Fibroblast of villous mesenchyme (primary cell): ENCODE measurements at places on chromosomes 16 and 17.

GRCh38 chr17:17970699-17971430 lies 1.3 kb downstream of the TOM1L2 start:
- DNase-seq: peak; percentile 61

DNA sequence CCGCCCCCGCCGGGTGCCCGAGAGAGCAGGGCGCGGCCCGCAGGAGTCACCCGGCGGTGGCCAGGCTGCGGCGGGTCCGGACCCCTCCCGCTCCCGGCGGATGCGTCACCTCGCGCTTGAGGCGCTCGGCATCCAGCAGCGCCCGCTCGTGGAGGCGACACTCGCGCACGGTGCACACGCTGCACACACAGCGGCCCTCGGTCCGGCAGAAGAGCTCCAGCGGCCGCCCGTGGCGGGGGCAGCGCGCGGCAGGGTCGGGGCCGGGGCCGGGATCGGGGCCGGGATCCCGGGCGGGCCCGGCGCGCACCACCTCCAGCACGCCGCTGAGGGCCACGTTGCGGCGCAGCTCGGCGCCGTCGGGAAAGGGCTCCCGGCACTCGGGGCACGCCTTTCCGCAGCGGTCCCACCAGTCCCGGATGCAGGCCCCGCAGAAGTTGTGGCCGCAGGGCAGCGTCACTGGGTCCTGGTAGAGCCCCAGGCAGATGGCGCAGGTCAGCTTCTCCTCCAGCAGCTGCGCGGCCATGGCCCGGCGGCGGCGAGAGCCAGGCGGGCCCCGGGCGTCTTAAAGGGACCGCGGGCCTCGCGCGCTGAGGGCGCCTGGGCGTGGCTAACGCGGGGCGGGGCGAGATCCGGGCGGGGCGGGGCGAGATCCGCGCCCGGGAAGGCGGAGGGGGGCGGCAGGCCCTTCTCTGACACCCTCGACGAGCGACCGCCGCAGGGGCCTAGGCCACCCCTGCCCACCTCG lies at the start of gene TRIM65:
TSS of gene TRIM65 (minus strand) at position 537 of the 745 bp plus-strand sequence. CDS start at position 523, 14 bp downstream.
- DNase-seq: peak; percentile 76

DNA sequence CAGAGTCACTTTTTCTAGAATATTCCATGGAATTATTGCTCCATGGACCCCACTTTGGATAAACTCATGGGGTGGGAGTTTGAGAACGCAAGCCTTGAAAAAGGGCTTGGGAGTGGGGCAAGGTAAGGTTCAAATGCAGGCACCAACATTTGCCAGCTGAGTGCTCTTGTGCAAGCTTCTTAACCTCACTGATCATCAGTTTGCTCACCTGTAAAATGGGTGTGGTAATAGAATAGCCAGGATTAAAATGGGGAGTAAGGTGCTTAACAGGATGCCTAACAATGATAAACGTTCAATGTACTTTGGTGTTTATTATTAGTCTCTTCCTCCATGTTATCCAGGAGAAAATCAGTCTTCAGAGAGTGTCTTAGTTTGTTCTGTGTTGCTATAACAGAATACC lies 39.0 kb downstream of the CACNG5 start:
- DNase-seq: no peak

GRCh38 chr16:12646490-12647274 lies 157.0 kb downstream of the CPPED1 start:
- peak; percentile 42 for DNase-seq

DNA sequence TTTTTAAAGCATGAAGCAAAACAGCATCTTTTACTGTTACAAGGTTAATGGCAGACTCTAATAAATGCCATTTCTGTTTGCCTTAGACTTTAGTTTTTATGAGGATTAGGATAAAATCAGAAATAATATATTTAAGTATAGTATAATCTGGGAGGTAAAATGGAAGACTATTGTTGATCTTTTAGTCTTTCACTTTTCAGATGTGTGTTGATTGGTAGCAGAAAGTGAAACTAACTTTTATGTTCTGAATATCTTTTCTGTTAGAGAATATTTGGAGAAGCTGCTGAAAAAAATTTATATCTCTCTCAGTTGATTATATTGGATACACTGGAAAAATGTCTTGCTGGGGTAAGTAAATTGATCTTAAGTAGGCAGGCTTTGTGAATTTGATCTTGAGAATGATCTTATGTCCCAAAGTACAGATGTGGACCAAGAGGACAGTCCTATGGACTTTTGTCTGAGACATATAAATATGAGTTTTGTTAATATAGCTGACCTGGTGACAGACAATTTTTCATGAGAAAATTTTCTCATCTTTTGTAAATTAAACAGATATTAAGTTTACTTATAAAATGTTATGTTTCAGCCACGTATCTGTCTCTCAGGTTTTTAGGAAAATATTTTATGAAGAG lies 64.1 kb downstream of the NF1 start:
- DNase-seq: peak; percentile 29

DNA sequence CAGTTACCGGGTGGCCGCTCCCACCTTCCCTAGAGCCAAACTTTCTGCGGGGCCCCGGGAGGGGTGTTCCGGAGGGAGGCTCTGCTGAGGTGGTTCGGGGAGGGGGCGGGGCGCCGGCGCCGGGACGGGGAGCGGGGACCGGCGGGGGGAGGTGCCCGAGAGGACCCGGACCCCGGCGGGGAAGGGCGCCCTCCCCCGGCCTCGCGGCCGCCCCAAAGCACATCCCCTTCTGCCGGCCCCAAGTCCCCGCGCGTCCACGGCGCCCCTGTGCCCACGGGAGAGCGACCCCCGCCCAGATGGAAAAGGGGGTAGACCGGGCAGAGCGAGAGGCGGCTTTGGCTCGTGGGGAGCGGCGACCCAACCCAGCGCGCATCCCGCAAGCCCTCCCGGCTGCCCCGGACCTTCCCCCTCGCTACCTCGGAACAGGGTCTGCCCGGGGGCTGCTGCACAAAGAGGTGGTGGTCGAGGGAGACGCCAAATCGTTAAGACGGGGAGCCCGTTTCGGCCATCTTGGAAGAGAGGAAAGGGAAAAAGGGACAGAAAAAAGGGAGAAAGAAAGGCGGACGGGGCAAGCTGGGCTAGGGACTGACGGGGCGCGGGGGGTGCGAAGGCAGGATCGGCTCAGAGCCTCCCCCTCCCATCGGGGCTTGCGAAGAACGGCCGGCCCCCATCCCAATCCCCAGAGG lies 530 bp downstream of the PCGF2 start:
- DNase-seq: no peak

- no peak for DNase-seq
These were observed 6.6 kb upstream of the JPH3 start for GRCh38 chr16:87595712-87596111.

- no peak for DNase-seq
These were observed 125.8 kb downstream of the CCDC182 start for GRCh38 chr17:57619061-57619937.

DNA sequence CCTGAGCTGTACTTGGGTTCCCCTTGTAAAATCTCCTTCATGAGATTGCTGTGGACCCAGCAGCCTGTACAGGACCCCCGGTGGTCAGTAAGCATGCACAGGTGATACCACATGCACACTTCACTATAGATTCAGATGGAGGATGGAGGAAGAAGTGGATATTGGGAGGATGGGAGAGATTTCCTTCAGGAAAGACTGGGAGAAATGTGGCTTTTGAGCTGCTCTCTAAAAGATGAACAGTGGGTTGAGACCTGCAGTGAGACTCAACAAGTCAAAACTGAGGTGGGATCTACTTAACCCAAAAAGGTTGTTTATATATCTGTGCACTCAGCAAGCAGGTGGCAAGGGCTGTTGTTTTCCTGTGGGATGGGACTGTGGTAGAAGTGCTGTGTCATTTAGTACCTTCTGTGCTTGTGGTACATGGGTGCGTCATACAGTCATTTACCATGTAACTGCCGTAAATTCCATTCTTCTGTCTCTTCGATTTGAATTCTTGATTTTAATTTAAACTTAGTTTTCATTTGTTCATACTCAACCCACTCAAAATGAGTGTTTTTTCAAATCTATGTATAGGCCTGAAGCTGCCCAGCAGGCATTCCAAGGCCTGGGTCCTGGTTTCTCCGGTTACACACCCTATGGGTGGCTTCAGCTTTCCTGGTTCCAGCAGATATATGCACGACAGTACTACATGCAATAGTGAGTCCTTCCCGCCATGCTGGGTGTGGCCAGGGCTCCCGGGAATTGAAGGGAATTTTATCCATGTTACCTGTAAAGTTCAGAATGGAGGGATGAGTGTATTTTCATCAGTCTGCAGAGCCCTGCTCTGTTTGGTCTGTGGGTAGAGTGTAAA lies 6.9 kb downstream of the HERPUD1 start:
- no peak for DNase-seq

- no peak for DNase-seq
These were observed 44.8 kb downstream of the PARN start for GRCh38 chr16:14585287-14585686.

DNA sequence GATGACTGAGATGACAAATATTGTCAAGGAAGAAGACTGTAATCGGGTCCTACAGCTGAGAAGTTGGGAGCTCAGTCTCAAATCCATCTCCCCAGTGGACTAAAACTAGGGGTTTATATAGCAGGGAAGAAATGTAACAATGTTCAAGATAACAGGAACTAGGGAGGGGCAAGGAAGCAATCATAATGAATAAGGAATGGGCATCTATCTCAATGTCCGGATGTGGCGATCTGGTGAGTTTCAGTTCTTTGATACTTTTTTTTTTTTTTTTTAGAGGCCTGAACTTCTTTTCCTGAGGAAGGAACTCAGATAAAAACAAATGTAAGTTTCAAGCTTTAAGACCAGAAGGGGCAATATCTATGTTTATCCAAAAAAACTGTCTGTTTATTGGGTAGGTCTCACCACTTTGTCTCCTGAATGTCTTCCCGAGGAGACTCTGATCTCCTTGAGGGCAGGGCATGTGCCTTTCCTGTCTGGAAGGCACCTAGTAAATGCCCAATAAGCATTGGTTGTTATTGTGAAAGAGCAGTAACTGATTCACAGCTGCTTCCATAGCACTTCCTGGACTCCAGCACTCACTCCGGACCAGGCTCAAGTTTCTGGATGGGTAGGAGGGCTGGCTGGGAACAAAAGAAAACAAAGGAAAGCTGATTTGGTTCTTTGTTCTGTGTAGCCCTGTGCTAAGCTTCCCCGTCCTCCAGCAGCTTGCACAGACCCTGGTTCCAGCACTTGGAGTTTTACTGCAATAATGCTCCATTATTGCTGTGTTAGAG lies 51.9 kb downstream of the MEOX1 start:
- no peak for DNase-seq

GRCh38 chr16:77190190-77190477 lies 856 bp upstream of the MON1B start:
- DNase-seq: no peak

- DNase-seq: no peak
These were observed 19.4 kb upstream of the TRPV3 start for GRCh38 chr17:3576970-3577369.

DNA sequence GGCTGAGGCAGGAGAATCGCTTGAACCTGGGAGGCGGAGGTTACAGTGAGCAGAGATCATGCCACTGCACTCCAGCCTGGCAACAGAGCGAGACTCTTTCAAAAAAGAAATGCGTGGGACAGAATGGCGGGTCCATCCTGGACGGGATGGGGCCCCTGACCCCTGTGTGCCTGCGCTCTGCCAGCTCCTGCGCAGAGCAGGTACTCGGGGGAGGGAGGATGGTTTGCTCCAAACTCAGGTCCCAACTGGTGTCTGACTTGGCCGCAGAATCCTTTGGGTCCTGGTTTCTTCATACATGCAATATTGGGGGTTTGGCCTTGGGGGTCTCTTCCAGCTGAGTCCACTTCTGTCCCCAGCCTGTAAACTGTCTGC lies 10.4 kb downstream of the CHMP6 start:
- DNase-seq: no peak

DNA sequence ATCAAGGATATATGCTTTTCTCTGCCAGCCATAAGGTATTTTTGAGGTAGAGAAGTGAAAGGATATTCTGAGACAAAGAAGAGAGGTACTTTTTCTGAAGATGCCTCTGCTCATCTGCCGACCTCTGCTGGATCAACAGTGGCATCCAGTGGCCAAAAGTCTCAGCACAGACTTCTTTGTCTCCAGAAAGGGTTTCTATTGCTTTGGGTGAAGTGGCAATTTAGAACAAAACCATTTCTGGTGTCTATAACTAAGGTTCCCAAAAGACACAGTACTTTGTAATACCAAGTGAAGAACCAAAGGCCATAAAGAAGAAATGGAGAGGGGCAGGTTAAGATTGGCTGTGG lies 155.2 kb upstream of the C17orf78 start:
- DNase-seq: peak; percentile 55

- no peak for DNase-seq
These were observed 193.3 kb downstream of the IRX3 start for GRCh38 chr16:54093281-54093680.

- DNase-seq: no peak
These were observed 55.0 kb upstream of the GSE1 start for GRCh38 chr16:85557971-85558657.

GRCh38 chr17:40963838-40964237 lies 2.9 kb downstream of the KRT39 start:
- DNase-seq: peak; percentile 42

DNA sequence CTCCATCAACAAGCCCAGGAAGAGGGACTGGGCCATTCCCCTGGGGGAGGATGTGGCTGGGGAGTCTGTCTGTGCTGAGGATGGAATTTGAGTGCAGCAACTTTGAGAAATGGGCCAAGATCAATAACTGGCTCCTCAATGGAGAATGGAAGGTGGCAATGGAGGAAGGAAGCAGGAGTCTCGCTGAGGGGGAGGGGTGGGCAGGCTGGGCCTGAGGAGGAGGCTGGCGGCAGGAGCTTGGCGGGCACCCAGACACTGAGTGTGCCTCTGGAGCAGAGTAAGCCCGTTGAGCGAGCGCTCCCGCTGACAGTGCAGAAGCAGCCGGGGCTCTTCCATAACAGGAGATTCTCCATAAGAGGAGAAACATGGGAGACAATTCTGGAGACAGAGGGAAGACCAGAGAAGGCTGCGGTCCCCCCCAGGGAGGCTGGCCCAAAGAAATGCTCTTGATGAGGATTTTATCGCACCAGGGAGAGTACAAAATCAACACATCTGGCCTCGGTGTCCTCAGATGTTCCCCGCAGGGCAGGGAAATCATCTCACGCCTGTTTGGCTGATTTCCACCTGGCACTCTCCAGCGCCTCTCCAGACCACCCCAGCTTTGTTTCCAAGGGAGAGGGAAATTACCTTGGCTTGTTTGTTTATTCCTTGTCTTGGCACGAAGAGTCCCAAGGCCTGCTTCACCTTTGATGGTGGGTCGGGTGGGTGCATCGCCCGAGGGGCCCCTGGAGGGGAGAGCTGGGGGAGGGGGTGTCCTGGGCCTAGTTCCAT lies 2.8 kb upstream of the MMP15 start:
- DNase-seq: peak; percentile 71

GRCh38 chr17:62704381-62704971 lies 77.0 kb downstream of the MRC2 start:
- DNase-seq: no peak
